Skin of body (tissue), 3 donors: ENCODE measurements at places on chromosomes 12 and 14. TPM values are rescaled to one million over a fixed set of nuclear protein-coding genes. Genes with fewer than 3 reads are reported as not detected.

Gene PRIM1
- 12.2 TPM for total RNA-seq

Gene MIS18BP1
- 52.9 TPM for total RNA-seq

Gene TMEM119
- 61.1 TPM for total RNA-seq

Gene ASPG
- 3.6 TPM for total RNA-seq

Gene PPFIA2
- 1.6 TPM for total RNA-seq

Gene ACOT6
- not detected for total RNA-seq

Gene OASL
- 0.30 TPM for total RNA-seq

Gene PLEKHG7
- total RNA-seq = not detected

Gene SLC2A14
- total RNA-seq = not detected

Gene LALBA
- total RNA-seq = not detected

Gene ATN1
- 39.4 TPM for total RNA-seq

Gene RHEBL1
- total RNA-seq = 0.69 TPM
